ENCODE measurements at places on chromosomes 7 and 10. TPM values are rescaled to one million over a fixed set of nuclear protein-coding genes. Genes with fewer than 3 reads are reported as not detected.

The MBLAC1 gene
- polyA plus RNA-seq, result 2.0 TPM

The PON3 gene
- polyA plus RNA-seq, result 1.7 TPM

The DNA2 gene
- polyA plus RNA-seq, result 14.8 TPM

The GNG11 gene
- polyA plus RNA-seq, result 43.8 TPM

The LIPN gene
- polyA plus RNA-seq, result not detected

The PCLO gene
- polyA plus RNA-seq, result 9.7 TPM

The CH25H gene
- polyA plus RNA-seq, result not detected

DNA sequence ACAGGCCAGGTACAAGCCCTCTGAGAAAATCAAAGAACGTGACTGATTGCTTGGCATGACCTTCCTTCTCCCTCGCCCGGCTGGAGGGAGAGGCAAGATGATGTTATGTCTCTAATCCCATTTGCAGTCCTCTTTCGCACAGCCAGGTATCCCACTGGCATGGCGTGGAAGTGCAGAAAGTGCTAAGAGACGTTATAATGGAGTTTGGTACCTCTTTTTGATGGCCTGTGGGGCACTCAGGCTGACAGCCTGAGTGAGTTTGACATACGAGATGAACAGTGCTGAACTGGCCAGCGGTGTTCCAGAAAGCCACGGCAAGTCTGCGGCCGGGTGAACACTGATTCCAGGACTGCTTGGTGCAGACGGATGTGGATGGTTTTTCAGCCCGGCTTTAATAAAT, 241.6 kb downstream of the RAB11FIP2 start:
- no peak for DNase-seq

GRCh38 chr7:27224983-27225934, 17.3 kb upstream of the EVX1 start:
- no peak for DNase-seq

- DNase-seq, result no peak
These were observed 87.4 kb downstream of the CDH23 start for GRCh38 chr10:71483885-71484751.

DNA sequence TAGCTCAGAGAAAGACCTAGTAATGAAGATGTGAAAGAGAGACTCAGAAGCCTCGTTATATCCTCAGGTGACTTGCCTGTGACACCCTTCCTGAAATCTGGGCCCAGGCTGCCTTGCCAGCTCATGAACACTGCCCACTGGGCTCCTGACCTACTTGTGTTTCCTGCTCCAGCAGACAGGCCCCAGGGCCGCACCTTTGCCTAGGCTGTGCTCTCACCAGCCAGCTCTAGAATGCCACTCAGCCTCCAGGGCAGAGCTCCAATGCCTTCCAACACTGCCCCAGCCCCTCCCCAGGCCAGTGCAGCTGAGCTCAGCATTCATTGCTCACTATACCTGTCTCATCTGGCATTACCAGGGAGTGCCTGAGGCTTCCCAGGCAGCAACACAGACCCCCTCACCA, 94.3 kb downstream of the DLG5 start:
- no peak for DNase-seq

DNA sequence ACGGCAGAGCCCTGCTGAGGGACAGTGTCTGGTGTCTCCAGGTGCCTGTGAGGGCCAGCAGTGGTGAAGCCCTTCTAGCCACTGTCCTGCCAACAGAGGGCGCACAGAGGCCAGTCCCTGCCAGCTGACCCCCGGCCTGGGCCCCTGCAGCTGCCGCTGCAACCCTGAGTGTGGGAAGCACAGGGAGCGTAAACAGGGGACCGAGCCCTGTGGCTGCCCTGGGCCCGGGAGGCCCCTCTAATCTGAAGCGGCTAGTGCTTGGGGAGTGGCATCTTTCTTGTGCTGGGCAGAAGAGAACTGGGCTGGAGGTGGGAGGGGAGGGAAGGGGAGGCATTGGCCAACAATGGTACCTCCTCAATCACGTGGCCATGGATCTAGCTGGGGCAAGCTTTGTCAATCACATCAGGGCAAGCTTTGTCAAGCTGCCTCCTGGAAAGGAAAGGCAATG, 34.6 kb downstream of the TRIM8 start:
- no peak for DNase-seq

GRCh38 chr7:37848297-37848696, at the start of gene NME8:
Gene NME8, plus strand, starts transcription at chr7:37848597. Its CDS starts 1,670 bp downstream, at chr7:37850267.
- DNase-seq, result no peak

GRCh38 chr10:58179238-58179637, 88.5 kb downstream of the IPMK start:
- DNase-seq, result no peak

- DNase-seq, result no peak
These were observed 13.4 kb upstream of the DNAAF5 start for GRCh38 chr7:713139-713457.

DNA sequence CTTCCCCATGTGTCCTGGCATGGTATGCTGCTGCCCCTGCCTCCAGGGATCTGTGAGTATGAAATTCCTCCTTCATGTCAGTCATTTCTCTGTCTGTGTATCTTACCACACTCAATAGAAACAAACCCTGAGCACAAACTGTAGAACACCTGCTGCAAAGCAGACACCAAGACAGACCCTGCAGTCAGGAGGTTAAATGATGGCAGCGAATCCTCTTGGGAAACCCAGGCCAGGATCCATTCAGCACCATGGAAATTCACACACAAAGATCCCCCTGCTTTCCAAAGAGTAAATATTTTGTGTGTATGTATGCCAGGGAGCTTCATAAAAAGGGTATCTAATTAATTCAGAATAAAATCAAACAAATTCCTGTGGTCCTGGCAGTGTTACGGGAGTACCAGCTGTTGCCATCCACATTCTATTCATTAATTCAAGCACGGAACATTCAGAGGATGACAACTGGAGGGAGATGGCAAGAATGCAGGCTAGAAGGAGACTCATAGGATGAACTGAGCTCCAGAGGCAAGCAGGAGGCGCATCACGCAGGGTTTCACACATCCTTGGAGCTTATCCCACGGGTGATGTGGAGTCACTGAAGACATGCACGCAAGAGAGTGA, 14.8 kb downstream of the ITIH5 start:
- no peak for DNase-seq

DNA sequence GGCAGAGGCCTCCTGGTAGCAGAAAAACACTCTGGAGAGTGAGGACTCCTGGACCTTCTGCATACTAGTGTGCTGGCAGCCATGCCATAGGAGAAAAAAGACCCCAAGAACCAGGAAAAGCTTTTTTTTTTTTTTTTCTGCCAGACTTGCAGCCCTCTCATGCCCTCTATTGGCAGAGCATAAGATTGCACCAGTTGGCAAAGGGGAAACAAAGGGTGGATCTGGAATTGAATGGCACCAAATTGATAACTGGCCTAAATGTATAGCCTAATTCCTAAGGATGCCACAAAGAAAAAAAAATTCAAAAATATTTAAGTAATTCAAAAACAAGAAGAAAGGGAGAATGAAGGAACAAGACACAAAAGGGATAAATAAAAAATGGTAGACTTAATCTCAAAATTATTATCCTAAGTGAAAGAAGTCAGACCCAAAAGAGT, 112.5 kb upstream of the GHITM start:
- DNase-seq, result no peak

- DNase-seq, result no peak
These were observed 3.6 kb downstream of the R3HCC1L start for GRCh38 chr10:98138031-98138430.

DNA sequence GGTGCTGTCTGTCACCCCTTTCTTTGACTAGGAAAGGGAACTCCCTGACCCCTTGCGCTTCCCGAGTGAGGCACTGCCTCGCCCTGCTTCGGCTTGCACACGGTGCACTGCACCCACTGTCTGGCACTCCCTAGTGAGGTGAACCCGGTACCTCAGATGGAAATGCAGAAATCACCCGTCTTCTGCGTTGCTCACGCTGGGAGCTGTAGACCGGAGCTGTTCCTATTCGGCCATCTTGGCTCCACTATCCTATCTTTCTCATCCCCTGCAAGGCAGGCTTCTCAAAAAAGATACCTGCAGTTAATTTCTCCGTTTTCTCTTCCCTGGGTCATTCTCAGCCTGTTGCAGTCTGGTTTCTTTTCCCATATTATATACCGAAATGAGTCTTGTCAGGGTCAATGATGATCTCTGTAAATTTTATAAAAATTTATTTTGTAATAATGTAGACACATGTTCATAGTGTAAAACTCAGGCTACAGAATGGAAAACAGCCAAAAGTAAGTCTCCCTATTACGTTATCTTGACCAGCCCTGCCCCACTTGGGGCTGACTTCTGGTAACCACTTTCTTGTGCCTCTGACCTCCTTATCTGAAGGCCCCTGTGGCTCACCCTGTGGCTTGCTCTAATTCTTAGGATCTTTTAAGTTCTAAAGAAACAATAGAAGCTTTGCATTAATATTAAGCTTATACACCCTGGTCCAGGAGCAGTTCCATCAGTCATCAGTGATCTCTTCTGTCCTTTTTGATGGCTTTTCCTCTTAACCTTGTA, 20.7 kb downstream of the BLVRA start:
- no peak for DNase-seq

GRCh38 chr7:29319719-29320521, 125.3 kb downstream of the CHN2 start:
- no peak for DNase-seq

- DNase-seq, result no peak
These were observed 264.0 kb downstream of the INHBA start for GRCh38 chr7:41438705-41439514.

GRCh38 chr7:29946428-29947186, 43.0 kb downstream of the SCRN1 start:
- DNase-seq, result no peak

DNA sequence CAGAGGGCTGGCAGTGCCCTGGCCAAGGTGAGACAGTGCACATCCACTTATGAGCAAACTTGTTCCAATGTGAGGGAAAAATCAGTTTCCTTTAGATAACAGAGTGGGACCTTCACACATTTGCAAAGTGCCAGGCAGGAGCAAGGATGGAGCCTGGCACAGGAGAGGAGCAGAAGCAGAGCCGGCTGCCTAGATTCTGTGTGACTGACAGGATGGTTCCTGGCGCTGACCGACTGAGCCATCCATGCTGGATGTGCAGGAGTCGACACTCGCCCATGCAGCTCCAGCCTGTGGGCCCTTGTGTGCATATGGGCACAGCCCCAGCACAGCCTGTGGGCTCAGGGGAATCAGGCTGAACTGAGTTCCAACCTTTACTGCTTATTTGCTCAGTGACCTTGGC, 346.5 kb downstream of the GRID1 start:
- DNase-seq, result no peak

GRCh38 chr10:54587971-54588370, 213.1 kb downstream of the PCDH15 start:
- no peak for DNase-seq

DNA sequence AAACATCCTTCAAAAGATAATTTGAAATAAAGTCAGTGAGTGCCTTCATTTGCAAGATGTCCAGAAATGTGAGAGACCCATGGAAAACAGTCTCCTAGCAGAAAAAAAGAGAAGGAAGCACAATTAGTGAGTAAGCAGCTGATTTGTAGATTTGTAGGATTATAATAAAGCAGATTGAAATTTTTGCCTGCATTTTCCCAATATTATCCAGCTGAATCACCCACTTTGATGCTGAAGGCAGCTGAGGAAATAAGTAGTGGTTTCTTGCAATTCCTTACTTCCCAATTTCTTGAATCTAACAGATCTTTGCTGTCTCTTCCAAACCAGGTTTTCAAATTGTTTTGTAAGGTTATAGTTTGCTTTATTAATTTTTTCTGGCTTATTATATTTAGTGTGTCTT, 181.4 kb downstream of the GNAT3 start:
- DNase-seq, result no peak

DNA sequence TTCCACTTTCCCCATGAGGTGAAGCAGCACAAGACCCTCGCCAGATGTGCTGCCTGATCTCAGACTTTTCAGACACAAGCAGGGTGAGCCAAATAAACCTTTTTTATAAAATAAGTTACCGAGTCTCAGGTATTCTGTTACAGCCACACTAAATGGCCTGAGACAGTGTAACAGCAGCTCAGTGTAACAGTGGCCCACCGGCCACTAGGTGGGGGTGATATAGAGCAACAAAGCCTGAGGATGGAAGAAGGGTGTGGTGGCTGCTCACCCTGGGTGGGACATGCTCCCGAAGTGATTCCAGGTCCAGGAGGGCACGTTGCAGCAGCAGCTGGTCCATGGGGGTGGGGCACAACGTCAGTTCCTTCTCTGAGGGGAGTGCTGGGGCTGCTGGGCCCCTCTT, 44.6 kb downstream of the BMS1 start:
- DNase-seq, result no peak

GRCh38 chr10:12252882-12253546, 57.0 kb downstream of the CDC123 start:
- DNase-seq, result no peak

DNA sequence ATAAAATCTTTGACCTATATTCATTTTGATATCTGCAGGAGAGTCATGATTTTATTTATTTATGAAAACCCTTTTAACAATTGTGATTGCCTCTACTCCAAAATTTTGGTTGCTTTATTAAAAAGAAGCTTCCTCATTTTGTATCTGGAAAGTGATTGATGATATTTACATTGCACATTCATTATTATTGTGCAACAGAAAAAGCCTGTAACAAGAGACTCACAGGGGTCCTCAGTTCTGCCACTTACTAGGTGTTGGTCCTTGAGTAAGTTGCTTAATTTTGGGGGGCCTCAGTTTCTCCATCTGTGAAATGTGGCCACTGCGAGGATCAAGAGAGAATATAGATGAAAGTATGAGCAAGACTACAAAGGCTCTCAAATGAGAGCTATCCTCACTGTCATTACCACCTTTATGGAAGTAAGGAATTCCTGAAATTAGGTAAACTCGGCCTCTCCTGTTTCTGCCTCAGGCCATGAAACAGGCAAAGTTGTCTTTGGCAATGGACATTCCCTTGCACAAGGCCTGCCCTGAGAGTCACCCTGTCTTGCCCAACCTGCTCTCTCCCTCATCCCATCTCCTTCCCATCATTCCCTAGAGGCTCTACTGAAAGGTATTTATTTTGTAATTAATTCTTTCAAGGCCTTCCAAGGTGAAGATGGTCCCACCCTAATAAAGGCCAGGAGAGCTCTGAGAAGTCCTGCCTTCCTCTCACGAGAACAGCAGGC, 66.1 kb upstream of the ABLIM1 start:
- no peak for DNase-seq

GRCh38 chr7:48643431-48644013, 280.8 kb upstream of the CDC14C start:
- DNase-seq, result no peak

DNA sequence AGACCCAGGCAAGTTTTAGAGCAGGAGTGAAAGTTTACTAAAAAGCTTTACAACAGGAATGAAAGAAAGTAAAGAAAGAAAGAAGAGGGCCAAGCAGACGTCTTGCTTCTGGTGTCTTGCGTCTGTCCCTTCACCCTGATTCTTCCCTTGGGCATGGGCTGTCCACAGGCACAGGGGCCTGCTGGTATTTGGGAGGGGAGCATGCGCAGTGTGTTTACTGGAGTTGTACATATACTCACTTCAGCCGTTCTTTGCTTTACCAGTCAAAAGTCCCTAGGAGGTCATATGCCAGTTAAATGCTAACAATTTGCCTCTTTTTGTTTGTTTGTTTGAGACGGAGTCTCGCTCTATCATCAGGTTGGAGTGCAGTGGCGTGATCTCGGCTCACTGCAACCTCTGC, 875.9 kb downstream of the REEP3 start:
- DNase-seq, result no peak

DNA sequence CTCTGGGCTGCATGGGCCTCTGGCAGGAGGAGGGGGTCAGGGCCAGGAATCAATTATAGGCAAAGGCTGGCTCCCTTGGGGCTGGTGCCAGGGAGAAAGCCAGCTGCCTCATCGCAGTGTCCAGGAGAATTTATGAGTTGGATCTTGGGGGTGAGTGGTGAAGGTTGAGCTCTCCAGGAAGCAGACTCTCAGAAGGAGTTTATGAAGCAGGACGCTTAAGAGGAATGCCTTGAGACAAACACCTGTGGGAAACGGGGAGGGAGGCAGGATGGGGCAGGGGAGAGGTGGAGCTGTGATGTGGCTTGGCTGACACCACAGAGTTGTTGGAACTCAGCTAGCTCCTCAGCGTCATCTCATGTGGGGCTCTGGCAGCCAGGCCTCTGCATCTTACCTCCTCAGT, 428.5 kb downstream of the RPS24 start:
- peak; percentile 65 for DNase-seq
